ENCODE measurements at places on chromosomes 4 and X.

DNA sequence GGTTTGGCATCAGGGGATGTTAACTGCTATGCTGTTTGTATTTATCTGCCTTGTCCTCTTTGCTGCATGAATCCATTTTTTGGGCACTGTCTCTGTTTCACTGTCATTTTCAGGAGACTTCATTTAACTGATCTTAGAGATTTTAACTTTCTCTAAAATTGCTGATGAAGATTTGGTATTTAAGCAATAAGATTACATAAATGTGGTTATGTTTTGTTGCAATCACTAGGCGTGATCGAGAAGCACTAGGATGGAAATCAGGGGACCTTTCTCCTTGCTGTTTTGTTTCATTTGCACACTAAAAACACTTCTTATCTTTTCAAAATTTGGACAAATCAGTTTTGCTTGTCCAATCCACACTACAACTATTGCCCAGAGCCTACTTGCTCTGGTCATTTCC lies 15.4 kb downstream of the CXCL2 start:
- DNase-seq, result no peak

GRCh38 chrX:154487518-154488290 lies 1.3 kb upstream of the UBL4A start:
- no peak for DNase-seq

- no peak for DNase-seq
Observed at GRCh38 chr4:149026696-149027095, 584.5 kb upstream of the NR3C2 start.

- no peak for DNase-seq
Observed at GRCh38 chrX:95764972-95765451, 919.6 kb upstream of the DIAPH2 start.

DNA sequence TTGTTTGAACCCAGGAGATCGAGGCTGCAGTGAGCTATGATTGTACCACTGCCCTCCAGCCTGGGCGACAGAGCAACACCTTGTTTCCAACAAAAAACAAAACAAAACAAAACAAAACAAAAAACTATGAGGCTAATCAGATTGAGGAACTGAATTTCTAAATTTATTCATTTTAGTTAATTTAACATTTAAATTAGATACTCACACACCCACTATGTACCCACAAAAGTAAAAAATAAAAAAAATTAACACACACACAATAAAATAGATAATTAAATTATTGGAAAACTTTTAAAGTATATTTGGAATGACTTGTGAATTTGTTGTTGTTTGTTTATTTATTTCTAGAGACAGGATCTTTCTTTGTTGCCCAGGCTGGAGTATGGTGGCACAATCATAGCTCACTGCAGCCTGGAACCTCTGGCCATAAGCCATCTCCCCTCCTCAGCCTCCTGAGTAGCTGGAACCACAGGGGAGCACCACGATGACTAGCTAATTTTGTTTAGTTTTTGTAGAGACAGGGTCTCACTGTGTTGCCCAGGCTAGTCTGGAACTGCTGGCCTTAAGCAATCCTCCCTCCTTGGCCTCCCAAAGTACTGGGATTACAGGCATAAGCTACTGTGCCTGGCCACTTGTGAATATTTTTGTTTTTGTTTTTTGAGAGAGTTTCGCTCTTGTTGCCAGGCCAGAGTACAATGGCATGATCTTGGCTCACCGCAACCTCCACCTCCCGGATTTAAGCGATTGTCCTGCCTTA lies 9.8 kb upstream of the ZNF157 start:
- DNase-seq, result no peak

DNA sequence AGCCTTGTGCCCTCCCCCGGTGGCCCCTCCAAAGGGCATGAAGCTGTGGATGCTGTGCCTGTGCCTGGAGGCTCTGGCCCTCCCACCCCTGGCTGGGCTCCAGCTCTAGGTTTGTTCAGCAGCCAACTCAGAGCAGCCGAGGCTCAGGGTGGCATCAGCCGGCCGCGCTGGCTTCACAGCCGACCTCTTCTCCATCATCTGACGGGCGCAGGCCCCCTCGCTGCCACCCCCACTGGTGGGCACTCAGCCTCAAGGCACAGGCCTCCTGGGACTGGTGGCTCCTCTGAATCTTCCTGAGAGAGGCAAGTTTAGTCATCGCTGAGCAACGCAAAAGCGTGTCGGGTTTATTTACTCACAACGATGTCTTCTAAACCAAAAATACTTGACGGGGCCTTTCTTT lies 46.0 kb downstream of the PCGF3 start:
- DNase-seq, result no peak

DNA sequence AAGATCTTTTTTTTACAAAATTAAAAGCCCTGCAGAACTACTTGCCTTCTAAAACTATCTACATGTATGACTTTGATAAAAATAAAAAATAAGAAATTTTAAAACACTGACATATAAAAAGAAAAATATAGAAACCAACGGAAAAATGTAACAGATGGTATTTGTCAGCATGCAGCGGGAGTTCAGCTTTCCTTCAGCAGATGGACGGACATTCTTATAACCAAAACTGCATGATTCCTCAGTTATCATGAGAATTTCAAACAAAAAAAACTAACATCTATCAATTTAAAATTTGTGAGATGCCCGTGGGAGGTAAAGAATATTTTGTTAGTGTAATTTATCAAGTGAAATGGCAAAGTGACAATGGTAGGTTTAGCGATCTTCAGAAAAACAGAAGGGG lies 23.2 kb downstream of the RWDD4 start:
- DNase-seq, result no peak

DNA sequence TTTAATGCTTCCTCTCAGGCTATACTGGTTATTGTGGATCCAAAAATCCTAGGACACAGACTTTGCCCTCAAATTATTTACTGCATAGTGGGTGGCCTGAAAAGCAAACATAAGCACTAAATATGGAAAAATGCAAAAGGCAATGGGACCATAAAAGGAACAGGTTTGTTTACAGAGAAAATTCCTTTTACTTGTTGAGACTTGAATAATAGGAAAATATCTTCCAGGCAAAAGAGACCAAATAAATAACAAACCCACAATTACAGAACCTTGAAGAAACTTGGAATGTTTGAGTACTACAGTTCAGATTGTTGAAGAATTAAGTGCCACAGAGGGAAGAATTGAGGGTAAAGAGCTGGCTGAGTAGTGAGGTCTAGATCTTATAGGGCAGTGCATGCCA lies 711.0 kb downstream of the C4orf33 start:
- no peak for DNase-seq

GRCh38 chrX:153571534-153571908 lies 27.4 kb downstream of the CCNQ start:
- DNase-seq, result no peak

DNA sequence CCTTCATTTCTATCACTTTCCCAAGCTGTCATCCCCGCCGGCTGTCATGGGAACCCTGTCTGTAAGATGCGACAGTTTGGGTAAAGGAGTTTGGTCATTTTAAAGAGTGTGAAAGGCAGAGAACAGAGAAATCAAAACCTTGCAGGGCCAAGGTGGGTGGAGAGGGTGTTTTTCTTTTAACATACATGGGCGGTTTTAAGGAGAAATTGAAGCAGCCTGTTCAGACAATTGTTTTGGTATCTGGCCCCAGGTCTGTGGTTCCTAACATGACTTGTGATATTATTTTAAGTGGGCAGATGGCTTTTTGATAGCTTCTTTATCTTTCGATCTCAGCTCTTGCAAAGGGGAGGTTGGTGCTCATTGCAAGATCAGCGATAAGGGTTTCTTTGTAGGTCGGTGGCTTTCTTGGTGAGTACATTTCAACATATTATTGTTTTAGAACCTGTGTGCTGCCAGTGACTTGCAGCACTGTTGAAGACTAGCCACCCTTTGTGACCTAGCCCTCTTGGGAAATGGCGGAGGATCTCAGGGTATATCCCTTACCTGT lies 3.7 kb downstream of the PPP1R3F start:
- DNase-seq, result no peak

DNA sequence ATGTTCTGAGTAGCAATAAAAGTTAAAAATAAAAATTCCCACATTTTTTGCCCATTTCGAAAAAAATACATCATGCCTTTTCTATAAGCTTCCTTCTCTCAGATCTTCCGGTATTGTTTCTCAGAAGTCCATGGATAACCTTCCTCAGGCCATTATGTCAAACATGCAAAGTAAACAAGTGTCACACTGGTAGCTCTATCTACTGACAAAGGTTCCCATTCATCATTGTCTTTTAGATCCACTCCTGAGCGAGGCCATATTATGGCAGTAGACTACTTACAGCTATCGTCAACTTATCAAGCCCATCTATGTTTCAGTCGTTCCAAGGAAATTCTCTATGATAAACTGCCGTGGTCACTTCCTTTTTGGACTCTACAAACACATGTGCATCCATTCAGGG lies 1068.2 kb downstream of the GLUD2 start:
- no peak for DNase-seq

DNA sequence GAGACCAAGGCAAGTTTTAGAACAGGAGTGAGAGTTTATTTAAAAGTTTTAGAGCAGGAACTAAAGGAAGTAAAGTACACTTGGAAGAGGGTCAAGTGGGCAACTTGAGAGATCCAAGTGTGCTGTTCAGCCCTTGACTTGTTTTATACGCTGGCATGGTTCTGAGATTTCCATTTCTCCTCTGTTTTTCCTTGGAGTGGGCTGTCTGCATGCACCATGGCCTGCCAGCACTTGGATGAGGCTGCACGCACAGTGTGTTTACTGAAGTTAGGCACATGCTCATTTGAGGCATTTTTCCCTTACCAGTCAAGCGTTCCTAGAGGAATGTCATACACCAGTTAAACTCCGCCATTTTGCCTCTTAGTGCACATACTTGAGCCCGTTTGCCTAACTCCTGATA lies 8.7 kb upstream of the ZNF674 start:
- DNase-seq, result no peak
